ENCODE measurements at places on chromosomes 3 and 15.

GRCh38 chr3:135806317-135806716 lies 159.2 kb upstream of the PPP2R3A start:
- DNase-seq = no peak

DNA sequence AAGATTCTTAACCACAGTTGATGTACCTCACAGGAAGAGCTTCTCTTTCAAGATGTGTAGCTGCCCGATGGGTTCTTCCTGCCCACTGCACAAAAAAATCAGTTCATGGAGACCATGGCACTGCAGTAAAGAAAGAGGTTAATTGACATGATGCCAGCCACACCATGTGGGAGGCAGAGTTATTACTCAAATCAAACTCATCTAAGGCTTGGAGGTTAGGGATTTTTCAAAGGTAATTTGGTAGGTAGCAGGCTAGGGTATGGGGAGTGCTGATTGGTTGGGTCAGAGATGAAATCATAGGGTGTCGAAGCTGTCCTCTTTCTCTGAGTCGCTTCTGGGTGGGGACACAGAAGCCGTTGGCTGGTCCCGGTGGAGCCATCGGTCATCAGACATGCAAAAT lies 57.4 kb upstream of the BDH1 start:
- no peak for DNase-seq

DNA sequence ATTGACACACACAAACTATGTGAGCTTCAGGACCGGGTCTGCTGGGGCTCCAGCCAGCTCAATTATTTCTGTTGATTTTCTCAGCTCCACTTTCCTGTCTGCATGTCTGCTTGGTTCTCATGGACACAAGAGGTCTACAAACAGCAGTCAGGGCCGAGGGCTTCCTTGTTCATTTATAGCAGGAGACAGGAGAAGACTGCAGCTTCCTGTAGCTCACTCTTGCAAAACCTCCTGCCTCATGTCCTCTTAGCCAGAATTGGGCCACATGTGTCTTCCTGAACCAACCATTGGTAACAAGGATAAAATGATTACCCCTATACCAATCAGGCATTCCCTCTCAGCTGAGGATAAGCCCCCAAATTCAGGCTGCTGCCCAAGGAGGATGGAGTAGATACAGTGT lies 182.8 kb downstream of the TLE3 start:
- no peak for DNase-seq

GRCh38 chr3:133943639-133944141 lies 48.0 kb upstream of the RAB6B start:
- DNase-seq = no peak

DNA sequence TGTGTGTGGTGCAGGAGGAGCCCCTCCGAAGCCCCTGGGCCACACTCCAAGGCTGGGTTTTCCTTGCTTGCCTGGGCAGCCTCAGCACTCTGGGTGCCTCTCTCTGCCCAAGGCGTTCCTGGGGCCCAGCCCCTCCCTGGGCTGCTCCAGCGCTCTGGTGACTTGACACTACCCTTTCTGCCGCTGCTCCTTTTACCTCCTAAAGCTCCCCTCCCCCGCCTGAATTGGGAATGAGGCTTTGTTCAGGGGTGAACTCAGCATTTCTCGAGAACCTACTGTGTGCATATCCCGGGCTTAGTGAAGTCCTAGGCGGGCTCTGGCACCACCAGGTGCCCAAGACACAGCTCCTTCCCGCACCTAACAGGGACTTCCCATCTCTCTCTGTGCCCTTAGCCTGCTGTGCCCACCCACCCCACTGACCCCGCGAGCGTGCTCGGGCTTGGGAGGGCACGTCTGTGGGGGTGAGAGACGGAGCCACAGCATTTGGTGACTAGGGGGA lies 1.2 kb upstream of the BAHD1 start:
- DNase-seq = no peak

DNA sequence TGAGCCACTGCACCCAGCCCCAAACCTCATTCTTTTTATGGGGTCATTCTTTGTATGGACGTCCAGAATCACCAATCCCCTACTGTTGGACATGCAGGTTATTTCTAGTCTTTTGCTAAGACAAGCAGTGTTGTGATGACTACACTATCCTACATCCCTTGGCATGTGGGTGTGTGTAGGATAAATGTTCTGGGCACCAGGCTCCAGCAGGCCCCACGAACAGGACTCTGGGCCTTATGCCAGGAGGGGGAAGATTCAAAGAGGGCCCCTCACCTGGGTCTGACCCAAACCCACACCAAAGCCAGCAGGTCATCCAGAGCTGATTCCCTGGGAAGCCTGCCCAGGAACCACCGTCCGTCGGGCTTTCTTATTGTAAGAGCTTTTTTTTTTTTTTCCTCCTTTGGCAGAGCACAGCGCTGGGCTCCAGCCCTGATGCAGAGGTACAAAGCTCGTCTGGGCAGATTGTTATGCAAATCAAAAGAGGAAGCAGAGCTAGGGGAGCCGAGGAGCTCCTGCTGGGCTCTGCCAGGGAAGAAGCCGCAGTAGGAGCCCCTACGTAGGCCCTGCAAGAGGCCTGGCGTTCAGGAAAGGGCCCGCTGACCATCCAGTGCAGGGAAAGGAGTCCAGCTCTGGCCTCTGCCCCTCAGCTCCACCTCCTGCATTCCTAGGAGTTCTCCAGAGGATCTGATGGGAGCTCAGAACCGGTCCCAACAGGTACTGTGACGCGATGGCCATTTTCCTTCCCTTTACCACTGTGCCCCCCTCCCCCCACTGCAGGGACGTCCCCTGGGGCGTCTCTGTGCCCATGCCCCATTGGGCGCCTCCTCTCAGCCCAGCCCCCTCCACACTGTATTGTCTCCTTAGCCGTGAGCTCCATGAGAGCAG lies 29.0 kb upstream of the FURIN start:
- no peak for DNase-seq

- no peak for DNase-seq
These were observed 1.6 kb upstream of the WDR82 start for GRCh38 chr3:52280050-52280461.

GRCh38 chr3:100546020-100546744 lies 53.8 kb downstream of the TMEM45A start:
- DNase-seq = no peak

Data from stimulated activated CD4-positive, alpha-beta T cell treated with anti-CD3 and anti-CD28 coated beads, Interleukin-15, amount 100 ng/mL, for 48 hours (primary cell).